Renal pelvis (tissue), 12 donors: ENCODE measurements at places on chromosomes 7 and 10. TPM values are rescaled to one million over a fixed set of nuclear protein-coding genes. Genes with fewer than 3 reads are reported as not detected.

Gene CLIP2
- polyA plus RNA-seq, result 31.2 TPM

DNA sequence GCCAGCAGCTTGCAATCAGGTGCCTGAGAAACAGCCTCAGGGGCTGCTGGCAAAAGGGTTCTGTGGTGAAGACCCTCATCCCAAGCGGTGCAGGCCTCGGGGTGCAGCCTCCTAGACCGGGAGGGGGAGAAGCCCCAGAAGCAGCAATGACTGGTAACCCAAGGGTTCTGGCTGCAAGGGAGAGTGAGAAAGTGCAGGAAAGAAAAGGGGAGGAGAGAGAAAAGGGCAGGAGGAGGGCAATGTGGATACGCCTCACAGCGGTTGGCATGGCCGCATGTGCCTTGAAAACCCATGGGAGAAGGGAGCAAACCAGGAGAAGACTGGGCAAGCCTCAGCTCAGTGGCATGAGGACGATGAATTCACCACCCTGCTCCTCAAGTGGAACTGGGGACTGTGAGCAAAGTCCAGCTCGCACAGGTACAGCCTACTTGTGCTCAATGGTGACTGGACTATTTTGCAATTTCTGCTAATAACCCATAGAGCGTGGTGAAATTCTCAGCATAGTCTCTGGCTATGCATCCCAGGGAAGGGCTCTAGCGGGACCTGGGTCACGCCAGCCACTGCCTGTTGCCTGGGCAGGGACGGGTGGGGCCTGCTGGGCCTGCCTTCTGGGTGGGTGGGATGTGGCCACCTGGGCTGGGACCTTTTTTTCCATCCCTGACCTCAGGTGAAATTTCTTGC is 6.2 kb downstream of the CLRN3 start:
- DNase-seq, result no peak

DNA sequence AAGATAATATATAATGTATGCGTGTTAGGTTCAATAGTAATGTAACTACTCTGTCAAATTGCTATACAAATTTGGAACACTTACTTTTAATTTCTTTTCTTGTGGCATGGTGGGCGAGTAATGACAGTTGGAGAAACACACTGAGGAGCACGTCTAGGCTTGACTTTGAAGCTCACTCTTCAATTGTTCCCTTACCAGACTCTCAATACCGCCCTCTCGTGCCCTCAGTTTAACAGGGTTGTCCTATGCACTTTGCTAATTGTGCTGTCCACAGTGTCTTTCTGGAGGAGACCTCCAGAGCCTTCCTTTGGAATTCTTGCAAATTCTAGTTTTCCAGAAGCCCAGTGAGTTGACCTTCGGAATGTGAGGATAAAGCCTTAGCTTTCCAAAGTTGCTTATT is 107.2 kb upstream of the RELN start:
- no peak for DNase-seq

GRCh38 chr10:29356931-29357330 is 68.1 kb downstream of the LYZL1 start:
- DNase-seq, result no peak

DNA sequence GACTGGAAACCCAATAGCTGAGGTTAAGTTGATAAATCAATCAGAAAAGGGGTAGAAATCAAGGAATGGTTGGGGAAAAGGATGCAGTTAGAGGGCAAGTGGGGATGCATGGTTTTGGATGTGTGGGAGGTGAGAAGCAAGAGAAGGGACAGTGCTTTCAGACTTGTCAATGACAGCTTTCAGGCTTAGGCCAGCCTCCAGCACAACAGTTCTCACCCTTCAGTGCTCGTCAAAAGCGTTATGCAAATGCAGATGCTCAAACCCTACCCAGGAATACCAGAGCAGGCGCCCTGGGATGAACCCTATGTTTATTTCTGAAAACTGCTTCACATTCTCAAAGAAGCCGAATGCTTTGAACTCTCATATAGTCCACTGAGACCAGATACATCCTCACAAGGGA is 74.0 kb downstream of the AOAH start:
- no peak for DNase-seq

GRCh38 chr10:117929327-117930067 is 117.2 kb downstream of the RAB11FIP2 start:
- no peak for DNase-seq

DNA sequence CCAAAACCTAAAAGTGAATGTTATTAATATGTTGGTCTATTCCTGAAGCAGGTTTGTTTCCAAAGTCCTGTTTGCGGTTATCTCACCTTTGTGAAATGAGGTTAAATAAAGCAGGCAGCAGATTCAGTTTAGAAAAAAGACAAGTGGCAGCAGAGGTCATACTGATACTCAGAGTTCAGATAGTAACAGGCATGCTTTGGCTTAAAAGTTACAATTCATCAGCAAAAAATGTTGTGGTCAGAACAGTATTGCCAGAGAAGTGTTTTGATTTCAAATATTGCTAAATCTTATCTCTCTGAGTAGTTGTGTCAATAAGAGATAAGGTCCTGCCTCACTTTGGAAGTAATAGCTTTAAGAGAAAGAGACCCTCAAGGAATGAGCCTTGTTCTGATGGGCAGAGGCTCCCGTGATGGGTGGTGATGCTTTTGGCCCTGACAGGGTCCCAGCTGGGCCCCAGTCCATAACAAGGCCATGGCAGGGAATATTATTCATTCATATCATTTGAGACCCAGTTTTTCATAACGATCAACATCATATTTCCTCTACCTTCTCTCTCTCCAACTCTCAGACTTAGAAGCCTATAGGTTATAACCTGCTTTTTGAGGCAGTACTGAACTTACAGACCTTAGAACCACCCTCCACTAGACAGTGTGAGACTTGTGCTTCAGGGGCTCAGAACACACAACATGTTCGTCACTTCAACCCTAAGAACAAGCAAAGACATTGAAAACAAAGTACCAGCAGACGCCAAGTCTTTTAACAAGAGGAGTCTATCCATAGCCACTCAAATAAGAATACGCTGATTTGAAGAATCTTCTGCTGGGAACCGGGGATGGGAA is 58.5 kb upstream of the AHR start:
- DNase-seq, result no peak
